Femur (tissue), 1 donor: ENCODE measurements at places on chromosomes 12 and 14.

- no peak for DNase-seq
Observed at GRCh38 chr12:25254271-25254880, 3.6 kb upstream of the KRAS start.

- DNase-seq = no peak
Observed at GRCh38 chr14:25197885-25198284, 147.9 kb upstream of the STXBP6 start.

- DNase-seq = no peak
Observed at GRCh38 chr12:115693970-115694369, 583.5 kb downstream of the MED13L start.

DNA sequence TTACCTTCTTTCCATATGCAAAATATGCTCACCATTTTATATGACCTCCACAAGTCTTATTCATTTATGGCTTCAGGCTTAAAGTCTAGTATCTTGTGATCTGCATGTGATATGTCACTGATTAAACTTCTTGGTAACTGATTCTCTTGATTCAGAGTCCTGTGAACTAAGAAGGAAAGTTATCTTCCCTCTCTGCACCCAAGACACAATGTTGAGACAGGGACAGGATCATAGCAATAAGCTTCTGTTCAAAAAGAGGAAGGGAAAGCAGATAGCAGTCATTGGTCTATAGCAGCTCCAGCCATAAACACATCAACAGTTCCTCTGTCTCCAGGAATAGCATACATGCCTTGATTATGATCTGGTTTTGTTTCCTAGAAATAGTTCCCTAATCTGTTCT lies 103.1 kb downstream of the UNC79 start:
- no peak for DNase-seq

GRCh38 chr12:105876396-105876927 lies 262.3 kb downstream of the NUAK1 start:
- DNase-seq = no peak

GRCh38 chr12:75964150-75964549 lies 67.4 kb downstream of the PHLDA1 start:
- DNase-seq = peak; percentile 40

DNA sequence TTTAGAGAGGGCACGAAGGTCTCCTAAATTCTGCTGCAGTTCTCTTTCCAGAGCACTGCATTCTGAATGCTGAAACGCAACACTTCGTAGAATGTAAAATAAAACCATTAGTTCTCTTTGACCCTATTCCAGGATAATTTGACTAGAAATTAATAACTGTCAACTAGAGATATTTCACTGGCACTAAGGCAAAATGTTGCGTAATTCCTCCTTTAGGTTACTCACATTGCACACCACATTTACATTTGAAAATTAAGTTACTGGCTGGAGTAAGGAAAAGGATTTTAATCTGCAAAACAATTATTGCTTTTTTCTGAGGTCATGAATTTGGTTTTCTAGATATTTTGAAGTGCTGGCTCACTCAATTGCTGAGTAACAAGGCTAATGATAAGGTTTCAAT lies 58.0 kb upstream of the TRHDE start:
- no peak for DNase-seq

- no peak for DNase-seq
Observed at GRCh38 chr14:75630695-75631452, 29.8 kb downstream of the ERG28 start.

- DNase-seq = no peak
Observed at GRCh38 chr12:45933504-45933903, 56.9 kb downstream of the SCAF11 start.

DNA sequence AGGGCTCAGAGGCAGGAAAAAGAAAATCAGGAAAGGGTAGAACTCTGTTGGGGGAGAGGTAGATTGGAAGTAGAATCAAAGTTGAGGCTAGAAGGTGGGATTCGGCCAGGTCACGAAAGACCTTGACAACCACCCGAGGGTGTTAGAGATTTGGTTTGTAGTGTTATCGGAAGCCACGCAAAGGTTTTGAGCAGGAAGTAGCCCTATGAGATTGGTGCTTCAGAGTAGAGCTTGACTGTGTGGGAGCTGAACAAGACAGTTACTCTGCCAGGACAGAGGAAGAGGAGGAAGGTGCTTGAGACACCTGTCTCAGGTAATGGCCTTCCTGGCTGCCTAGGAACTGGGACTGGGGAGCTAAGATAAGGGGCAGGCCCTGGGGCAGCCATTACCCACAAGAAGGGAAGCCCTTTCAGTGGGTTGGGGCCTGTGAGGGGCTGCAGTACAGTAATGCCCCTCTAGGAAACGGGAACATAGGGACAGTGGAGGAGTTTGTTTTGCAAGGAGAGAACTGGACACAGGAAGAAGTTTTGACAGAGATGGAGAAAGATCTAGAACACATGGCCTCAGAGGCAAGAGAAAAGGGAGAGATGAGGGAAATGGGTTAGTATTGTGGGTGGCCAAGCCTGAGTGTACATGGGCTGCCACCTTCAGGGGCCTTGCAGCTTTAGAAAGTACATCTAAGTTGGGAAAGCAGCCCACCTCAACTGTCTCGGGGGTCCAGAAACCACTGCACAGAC lies 73.5 kb downstream of the RIN3 start:
- no peak for DNase-seq

DNA sequence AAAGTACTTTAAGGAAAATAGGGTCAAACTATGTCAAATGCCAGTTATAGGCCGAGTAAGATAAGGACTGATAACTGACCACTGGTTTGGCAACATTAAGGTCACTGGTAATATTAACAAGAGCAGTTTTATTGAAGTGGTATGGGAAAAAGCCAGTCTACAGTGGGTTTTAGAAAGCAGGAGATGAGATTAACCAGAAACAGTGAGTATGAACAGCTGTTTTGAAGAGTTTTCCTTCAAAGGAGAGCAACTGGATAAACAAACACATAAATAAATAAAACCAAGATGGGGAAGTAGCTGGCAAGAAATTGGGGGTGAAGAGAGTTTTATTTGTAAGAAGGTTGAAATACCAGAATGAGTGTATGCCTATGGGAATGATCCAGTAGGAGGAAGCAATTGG lies 30.3 kb downstream of the KITLG start:
- DNase-seq = no peak

GRCh38 chr14:65354715-65355114 lies 57.8 kb upstream of the FUT8 start:
- no peak for DNase-seq

DNA sequence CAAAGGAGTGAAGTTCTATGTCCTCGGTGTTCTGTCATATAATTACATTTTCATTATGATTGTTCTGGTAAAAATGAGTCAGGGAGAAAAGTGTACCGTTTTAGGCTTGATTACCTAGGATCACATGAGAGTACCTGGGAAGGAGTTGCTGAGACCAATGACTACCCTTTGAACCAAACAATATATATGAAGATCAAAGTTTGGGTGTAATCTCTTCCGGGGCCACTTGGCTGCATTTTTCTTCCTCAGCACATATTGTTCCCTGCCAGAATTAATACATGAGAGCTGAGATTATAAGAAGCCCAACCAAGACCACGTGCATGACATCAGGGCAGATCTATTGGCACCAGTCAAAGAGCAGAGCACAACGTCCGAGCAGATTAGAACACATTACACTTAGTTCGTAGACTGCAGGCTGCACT lies 41.1 kb upstream of the DHRS7 start:
- no peak for DNase-seq

- no peak for DNase-seq
Observed at GRCh38 chr14:84546236-84546635, 983.7 kb upstream of the FLRT2 start.

DNA sequence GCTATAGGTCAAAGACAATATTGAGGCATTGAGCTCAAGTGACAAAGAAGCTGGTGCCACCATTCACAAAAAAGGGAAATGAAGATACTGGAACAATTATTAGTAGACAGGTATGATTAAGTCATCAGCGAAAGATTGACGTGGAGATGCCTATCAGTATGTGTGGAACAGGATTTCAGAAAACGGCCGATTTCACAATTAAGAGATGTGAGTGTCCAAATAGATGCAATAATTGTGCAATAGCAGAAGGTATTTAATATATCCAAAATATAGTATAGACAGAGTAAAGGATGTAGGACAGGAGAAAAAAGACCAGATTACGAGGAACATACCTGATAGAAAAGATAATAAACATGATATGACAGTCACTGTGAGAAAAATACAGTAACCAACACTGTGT lies 433.1 kb downstream of the C12orf50 start:
- DNase-seq = no peak

DNA sequence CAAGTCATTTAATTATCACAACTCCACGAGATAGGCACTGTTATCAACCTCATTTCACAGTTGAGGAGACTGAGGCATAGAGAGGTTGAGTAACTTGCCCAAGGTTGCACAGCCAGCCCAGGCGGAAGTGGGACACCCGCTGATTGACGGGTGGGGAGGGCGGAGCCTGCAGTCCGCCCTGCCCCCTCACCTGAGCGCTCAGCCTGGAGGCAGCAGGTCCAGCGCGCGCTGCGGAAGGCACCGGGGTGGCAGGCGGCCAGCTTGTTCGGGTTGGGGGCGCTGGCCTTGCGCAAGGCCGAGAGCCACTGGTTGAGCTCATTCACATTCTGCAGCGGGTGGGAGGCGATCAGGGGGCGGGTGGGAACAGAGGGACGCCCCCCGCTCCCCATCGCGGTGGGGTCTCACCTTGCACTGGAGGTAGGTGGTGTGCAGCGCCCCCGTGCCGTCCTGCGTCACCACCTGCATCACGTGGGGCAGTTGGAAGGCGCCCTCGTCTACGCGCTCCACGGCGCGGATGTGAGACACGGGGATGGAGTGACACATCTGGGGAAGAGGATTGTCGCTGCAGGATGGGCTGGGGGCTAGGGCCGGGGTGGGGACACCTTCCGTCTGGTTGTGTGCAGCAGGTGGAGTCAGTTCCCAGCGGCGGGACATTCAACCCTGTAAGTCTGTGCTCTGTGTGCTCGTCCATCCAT lies 31.7 kb downstream of the RASAL1 start:
- DNase-seq = no peak

DNA sequence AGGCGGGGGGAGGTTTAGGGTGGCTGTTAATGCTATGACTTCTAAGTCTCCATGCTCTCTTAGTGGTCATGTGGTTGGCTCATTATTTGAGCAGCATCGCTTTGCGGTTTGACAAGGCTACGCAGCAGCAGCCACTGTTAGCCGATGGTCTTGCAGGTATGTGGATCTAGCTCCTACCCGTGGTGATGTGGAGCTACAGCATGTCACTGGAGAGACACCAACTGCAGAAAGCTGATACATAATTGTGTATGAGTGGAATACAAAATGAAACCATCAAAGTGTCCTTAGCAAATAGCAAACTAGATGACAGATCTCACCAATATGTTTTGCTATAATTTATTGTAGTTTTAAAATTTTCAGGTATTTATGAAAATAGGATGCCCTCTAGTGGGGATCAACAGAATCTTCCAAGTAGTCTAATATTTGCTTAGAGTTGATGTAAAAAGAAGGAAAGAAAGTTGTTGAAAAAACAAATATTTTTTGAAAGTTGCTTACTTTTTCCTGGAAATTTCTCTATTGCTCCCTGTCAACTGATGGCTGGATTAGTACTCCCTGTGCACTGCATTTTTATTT lies 94.9 kb downstream of the NAV3 start:
- peak; percentile 85 for DNase-seq

GRCh38 chr12:122951979-122952892 lies 14.0 kb downstream of the ABCB9 start:
- DNase-seq = peak; percentile 79

DNA sequence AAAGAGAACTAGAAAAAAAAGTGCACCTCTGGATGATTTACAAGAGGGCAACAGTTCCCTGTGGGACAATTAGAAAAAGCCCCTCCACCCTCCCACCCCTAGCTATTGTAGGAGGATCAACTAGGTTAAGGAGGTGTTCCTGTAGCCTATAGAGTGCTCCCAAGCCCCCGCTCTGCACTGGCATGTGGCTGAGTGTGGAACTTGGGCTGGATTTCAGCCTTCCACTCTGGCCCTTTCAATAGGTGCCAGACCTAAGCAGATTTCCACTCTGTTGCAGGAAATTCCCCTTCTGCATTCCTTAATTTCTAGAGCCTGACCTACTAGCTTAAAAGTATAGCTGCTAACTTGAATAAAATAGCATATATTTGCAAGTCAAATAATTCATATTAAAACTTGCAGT lies 2.8 kb downstream of the NFATC4 start:
- DNase-seq = peak; percentile 64

GRCh38 chr14:79740066-79740601 lies 471.2 kb downstream of the DIO2 start:
- DNase-seq = no peak

- DNase-seq = no peak
Observed at GRCh38 chr14:80095623-80096022, 115.7 kb downstream of the DIO2 start.
